Activated gamma-delta T cell treated with Interleukin-2 at 50 U/mL for 16 hours (primary cell): ENCODE measurements at places on chromosomes 3 and 15.

DNA sequence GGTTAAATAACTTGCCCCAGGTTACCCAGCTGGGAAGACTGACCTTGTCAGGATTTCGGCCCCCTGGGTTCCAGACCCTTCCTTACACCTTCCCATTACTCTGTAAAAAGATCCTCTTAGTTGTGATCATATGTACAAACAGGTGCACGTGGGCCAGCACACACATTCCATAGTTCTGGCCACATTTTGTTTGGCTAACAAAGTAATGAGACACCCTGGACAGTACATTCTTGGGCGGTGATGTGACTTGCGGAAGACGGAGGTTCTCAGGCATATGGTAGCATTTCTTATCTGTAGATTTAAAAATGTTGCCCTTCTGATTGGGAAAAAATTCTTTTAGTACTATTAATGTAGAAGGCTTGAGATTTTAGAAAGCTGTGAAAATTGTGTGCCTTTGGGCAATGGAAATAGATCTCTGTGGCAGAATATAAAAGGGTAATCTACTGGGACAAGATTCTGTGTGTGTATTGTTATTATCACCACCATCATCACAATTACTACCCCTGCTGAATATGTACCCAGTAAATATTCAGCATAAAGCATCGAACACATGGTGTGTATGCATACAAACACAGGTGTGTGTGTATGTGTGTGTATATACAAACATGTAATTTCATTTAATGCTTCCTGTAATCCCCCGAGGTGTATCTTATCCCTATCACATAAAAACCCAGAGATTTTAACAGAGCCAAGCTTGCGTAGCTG, 205.4 kb upstream of the UBE2E1 start:
- DNase-seq, result no peak

GRCh38 chr3:14548321-14548729, 8.2 kb upstream of the GRIP2 start:
- peak; percentile 22 for DNase-seq

DNA sequence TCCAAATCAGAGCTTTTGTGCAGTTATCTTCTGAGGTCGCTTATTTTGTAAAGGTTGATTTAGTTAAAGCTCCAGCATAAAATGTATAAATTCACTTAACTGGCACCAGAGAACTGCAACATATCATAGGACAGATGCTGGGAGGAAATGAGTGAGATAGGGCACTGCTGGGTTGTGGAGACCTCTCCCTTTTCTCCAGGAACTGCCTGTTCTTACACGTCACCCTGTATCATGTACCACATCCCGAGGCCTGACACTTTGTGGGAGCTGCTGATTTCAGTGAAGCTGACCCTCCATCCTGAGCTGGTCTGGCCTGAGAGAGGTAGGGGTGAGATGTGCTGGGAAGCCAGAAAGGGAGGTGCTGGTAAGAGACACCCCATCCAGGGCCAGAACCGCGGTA, 213.8 kb upstream of the FEZF2 start:
- no peak for DNase-seq

- no peak for DNase-seq
Observed at GRCh38 chr15:41849204-41849603, 10.6 kb downstream of the PLA2G4B start.

DNA sequence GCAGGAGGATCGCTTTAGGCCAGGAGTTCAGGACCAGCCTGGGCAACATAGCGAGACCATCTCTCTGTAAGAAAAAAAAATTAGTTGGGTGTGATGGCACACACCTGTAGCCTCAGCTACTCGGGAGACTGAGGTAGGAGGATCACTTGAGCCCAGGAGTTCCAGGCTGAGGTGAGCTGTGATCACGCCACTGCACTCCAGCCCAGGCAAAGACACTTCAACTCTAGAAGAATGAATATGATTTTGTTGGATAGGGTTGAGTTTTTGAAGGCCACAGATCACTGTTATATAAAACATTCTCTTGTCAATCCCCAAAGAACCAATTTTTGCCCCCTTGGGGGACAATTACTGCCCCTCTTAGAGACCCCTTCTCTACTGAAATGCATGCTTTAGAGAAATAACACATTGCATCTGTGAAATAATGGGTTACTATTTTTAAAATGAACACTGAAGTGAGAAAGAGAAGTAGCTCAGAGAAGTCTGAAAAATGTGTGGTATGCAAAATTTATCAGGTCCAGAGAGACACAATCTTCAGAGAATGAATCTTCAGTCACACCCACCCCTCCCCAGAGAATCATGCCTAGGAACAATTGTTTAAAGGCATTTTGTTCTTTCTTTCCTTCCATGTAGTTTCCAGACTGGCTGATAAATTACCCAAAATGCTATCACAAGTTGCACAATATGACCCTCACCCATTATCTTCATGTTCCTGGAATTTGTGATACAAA, 42.7 kb downstream of the METTL6 start:
- no peak for DNase-seq

- DNase-seq, result no peak
Observed at GRCh38 chr3:184942735-184943134, 130.8 kb downstream of the VPS8 start.

- no peak for DNase-seq
Observed at GRCh38 chr15:57704441-57704840, 2.1 kb upstream of the POLR2M start.

- no peak for DNase-seq
Observed at GRCh38 chr3:127746400-127747057, 73.8 kb downstream of the ABTB1 start.

GRCh38 chr3:43515208-43515917, 106.4 kb downstream of the ANO10 start:
- no peak for DNase-seq

- no peak for DNase-seq
Observed at GRCh38 chr3:135304378-135304777, 509.3 kb downstream of the EPHB1 start.

- DNase-seq, result no peak
Observed at GRCh38 chr3:147758771-147759170, 349.6 kb downstream of the ZIC1 start.

- DNase-seq, result no peak
Observed at GRCh38 chr3:194150252-194150934, 14.4 kb downstream of the HES1 start.

DNA sequence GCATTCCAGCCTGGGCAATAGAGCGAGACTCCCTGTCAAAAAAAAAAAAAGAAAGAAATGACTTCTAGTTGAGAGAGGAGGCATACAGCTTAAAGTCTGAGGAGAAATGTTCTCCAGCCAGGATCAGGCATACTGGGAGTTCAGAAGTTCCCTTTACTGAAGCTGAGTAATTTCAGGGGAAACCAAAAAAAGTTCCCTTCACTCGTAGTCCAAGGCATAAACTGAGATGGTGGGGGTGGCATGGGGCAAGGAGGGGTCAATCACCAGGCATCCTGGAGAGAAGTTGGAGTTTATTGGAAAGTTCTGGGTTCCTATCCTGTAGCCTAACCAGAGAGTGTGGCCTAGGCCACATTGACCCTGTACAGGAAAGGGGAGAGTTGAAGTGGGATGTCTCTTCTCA, 5.9 kb downstream of the GPX1 start:
- no peak for DNase-seq

- DNase-seq, result no peak
Observed at GRCh38 chr3:123816673-123817207, 67.4 kb downstream of the MYLK start.

DNA sequence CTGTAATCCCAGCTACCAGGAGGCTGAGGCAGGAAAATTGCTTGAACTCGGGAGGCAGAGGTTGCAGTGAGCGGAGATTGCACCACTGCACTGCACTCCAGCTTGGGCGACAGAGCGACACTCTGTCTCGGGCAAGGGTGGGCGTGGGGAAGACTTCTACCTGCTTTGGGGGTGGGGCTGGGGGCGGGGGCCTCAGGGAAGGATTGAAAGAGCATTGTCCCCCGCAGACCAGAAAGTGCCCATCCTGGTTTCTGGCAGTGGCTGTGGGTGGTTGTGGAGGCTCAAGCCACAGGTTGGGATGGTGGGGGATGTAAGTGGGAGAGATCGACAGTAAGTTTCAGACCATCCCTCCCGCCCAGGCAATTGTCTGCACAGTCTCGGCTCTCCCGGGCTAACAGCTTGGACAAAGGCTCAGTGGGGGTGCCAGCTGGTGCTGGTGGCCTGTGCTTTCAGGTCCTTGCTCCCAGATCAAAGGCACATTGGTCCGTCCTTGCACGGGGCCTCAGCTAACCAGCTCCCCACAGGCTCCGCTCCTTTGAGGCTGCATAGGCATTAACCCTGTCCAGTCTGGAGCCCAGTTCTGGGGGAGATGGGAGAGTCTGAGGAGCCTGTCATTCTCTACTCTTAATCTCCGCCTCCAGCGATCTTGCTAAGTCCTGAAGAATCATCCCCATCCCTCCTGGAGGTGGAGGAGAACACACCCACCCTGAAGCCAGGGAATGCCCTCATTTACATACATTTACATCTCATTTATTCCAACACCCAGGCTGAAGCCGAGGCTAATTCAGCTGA, 8.6 kb downstream of the SCN5A start:
- DNase-seq, result no peak

DNA sequence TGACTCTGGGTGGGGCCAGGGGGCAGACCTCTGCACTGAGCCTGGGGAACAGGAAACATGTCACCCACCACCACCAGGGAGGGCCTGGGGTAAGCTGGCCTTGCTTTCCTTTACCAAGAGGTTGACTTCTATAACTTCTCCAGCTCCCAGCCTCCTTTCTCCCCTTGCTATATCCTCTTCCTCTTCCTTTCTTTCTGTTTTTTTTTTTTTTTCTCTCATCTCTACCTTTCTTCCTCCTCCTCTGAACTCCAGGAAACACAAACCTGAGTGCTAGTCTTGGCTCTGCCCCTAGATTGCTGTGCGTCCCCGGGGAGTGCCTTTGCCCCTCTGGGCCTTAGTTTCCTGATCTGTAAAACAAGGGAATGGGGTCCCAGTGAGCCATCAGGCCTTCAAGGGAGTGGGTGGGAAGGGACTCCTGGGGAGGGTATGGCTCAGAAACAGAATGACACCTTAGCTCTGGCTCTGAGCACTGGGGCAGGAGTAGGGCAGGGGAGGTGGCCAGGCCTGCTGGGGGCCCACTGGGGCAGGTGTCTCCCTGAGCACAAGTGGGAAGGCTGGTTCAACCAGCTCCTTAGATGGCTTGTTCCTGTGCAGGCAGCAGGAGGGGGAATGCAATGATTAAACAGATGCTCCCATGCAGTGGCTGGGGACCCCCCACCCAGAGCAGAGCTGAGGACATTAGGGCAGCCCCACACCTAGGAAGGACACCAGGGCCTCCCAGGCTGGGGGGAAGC, 4.3 kb downstream of the SNX33 start:
- DNase-seq, result no peak

- no peak for DNase-seq
Observed at GRCh38 chr3:192482809-192483208, 244.5 kb downstream of the FGF12 start.

- no peak for DNase-seq
Observed at GRCh38 chr3:27903446-27903845, 181.3 kb upstream of the EOMES start.

GRCh38 chr15:66573719-66574595, 8.2 kb upstream of the LCTL start:
- DNase-seq, result no peak

DNA sequence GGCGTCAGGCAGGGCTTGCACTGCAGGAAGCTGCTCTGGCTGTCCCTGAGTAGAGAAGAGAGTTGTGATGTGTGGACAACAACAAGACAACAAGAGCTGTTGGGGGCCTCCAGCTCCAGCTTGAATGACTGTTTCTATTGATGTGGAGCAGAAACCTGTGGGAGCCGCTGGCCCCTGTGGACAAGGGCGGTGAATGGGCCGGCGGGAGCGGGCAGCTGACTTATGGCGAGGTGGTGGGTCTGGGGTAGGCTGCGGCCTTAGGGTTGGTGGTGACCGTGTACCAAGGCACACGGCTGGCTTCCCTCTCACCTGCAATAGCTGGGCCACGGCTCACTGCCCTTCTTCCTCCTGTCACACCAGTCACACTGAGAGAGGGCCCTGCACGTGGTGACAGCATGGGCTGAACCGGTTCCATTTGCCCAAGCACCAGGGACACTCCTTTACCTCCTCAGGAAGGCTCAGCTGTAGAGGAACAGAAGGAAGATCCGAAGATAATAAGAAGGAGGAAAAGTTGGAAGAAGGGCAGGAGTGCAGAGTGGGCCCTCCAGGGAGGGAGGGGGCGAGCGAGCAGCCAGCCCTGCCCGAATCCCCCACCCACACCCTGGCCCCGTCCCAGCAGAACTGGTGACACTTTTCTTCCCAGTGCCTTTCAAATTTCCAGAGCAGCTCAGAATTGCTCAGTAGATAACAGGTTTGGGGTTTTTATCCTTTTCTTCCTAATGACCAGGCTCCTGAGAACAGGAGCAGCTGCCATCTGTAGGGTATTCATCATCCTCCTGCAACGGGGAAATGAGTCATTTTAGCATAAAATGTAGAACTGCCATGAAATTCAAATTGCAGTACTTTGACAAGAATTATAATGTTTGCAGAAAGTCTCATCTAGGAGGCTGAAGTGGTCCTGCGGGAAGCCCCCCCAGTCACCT, 136.9 kb downstream of the TJP1 start:
- DNase-seq, result no peak

DNA sequence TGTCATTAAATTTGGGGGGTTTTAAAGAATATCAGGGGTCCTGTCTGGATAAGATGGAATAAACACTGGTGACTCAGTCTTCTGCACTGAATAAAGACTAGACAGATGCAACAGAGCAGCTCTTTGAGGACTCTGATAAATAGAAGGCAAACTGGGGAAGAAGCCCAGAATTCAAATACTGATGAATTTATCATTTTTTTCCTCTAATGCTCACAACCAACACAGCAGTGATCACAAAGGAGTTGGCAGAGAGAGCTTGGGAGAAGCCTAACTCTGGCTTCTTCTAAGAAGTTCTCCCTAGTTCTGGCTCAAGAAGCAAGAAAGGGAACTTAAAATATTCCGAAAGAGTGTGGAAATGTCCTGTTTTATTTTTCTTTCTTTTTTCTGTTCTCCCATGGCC, 597.8 kb downstream of the FGF12 start:
- no peak for DNase-seq

DNA sequence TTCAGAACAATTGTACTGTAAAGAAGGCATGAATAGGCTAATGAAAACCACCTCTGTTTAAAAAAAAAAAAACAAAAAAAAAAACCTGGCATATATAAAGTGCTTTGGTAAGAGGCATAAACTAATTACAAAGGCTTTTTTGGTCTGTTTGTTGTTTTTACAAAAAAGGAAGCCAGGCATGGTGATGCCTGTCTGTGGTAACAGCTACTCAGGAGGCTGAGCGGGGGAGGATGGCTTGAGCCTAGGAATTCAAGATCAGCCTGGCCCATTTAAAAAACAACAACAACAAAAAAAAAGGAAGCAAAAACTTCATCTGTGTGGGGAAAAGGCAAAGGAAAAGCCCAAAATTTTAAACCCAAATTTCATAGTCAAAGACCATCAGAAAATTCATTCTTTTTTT, 47.0 kb downstream of the OSBPL10 start:
- no peak for DNase-seq

DNA sequence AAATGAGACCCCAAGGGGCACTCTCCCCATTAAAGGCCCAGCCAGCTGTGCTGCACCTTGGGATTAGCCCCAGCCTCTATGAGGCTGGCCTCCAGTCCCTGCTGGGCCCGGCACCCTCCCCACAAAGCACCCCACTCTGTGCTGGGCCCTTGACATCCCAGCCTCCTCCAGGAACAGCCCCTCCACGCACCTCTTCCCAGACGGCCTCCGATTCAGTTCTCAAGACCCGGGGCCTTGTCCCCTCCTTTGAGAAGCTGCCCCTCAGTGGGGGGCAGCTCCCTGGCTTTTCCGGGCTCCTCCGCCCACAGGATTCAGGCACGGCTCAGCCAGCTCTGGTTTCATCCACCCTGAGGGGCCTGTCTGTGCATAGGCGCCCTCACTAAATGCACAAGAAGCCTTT, 144.1 kb downstream of the LRRK1 start:
- no peak for DNase-seq

GRCh38 chr3:197337656-197338055, 39.2 kb upstream of the DLG1 start:
- no peak for DNase-seq

GRCh38 chr15:61393949-61394348, 164.8 kb upstream of the RORA start:
- DNase-seq, result no peak
